ENCODE measurements at places on chromosomes 1 and 21.

GRCh38 chr1:229999004-229999670 is 67.9 kb upstream of the GALNT2 start:
- DNase-seq = no peak

DNA sequence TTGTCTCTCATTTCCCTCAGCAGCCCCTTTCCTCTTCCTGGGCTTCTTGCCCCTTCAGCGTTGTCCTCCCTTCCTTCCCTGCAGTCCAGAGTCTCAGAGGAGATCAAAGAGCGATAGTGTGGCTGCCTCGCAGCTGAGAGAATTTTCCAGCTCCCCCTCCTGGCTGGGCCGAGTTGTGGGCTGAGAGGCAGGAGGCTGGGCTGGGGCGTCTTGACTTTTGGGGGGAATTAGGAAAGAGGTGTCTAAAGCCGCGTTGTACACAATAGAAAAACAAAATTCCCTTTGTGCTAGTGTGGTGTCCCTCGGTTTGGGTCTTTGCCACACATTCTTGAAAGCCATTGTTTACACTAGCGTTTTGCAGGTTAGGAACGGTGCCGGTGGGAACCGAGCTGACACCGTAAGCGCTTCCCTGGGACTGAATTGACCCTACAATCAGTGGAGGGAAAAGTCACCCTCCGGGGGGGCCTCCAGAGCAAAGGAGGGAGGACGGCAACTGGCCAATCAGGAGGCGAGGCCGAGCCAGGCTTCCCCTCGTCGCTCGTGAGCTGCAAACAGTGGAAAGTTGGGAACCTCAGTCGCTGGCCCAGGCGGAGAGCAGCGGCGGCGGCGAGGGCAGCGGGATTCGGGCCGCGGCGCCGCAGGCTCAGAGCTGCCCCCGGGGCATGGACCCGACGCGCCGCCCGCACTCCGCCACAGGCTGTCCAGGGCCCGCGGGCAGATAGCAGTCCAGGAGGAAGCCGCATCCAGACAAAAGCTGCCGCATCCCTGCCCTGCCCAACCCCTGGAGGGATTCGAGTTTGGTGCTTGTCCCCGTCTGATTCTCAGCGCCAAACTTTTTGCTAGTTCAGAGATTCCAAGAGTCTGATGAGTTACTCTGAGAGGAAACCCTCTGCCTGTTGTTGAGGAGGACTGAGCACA is at the start of gene HMCN1:
Gene HMCN1 (plus strand): TSS at position 574 of the 918 bp plus-strand sequence. CDS start 389 bp downstream, outside the sequence.
- peak; percentile 24 for DNase-seq

GRCh38 chr21:38139380-38140168 is 117.2 kb upstream of the KCNJ15 start:
- no peak for DNase-seq

GRCh38 chr21:29581393-29581792 is 282.7 kb downstream of the BACH1 start:
- DNase-seq = no peak

GRCh38 chr1:207885129-207886032 is 25.5 kb downstream of the CD34 start:
- DNase-seq = peak; percentile 85

GRCh38 chr1:238438311-238439270 is 547.9 kb upstream of the ZP4 start:
- DNase-seq = no peak

GRCh38 chr1:180906511-180906910 is 6.2 kb upstream of the KIAA1614 start:
- no peak for DNase-seq

DNA sequence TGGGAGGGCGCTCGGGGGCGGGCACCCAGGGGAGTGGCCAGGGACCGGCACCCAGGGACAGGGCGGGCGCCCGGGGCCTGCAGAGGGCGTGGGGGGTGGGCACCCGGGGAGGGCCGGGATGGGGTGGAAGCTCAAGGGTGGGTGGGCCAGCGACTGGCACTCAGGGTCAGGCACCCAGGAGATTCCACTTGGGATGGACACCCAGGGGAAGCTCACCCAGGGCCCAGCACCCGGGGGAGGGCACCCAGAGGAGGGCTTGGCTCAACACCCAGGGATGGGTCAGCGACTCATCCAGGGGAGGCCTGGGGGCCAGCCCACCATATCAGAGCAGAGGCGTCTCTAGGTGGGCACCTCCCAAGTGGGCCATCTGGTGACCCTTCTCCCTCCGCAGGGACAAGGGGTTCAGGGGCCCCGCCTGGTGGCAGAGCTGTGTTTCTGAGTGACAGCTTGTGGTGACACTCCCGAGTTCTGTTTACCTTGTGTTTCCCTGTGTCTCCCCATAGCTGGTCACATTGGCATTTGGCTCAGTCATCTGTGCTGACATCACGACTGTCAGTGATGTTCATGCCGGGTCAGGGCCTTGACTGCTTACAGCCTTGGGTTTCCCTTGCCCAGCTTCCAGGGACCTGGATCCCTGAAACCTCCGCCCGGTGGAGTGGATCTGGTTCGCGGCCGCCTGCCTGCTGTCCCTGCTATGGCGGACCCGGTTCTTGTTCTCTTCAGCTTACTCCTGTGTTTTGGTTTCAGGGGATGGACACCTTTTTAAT is 749 bp downstream of the IBA57 start:
- peak; percentile 67 for DNase-seq

- no peak for DNase-seq
Measured at GRCh38 chr1:218068241-218068640, 216.9 kb upstream of the RRP15 start.

DNA sequence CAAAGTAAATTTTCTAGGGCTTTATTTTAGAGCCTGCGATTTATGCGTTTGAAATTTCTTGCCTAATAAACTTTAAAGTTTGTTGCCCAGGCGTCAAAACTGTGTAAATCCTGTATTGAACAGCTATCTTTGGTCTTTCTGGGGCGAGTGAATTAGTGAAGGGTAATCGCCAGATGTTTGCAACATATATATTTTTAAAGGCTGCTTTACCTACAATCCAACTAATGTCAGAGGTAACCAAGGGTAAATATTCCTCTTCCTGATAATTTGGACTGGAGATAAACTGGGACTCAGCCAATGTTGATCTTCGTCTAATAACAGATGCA is 885 bp upstream of the PROX1 start:
- DNase-seq = no peak

GRCh38 chr1:25879675-25880074 is 4.2 kb upstream of the PAQR7 start:
- DNase-seq = no peak

GRCh38 chr1:183966487-183966886 is 71.0 kb downstream of the COLGALT2 start:
- DNase-seq = no peak
